RWPE2 (cell line): ENCODE measurements at places on chromosomes 13 and 19.

DNA sequence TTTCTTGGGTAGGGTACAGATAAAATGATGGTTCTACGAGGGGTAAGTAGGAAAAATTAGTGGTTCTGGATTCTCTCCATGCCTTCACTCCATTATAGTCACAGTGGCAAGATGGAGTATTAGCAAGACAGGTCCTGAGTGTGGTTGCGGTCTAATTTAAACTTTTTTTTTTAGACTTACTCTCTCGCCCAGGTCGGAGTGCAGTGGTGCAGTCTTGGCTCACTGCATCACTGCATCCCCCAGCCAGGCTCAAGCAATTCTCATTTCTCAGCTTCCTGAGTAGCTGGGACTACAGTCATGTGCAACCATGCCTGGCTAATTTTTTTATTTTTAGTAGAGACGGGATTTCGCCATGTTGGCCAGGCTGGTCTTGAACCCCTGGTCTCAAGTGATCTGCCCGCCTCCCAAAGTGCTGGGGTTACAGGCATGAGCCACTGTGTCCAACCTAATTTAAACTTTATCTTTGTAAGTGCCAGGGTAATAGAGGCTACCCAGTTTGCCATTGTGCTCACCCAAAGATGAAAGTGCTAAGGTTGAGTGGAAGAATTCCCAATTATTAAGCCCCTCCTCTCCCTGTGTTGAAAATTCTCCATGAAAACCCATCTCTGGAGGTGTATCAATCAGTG is 135.6 kb downstream of the TM9SF2 start:
- no peak for DNase-seq
- H3K27me3 ChIP-seq: no peaks in the 10 kb centered on the region
- no peak overlapping the region for H3K4me3 ChIP-seq
- no peaks in the 10 kb centered on the region for H3K36me3 ChIP-seq
- H3K4me1 ChIP-seq: no peaks in the 10 kb centered on the region
- H3K27ac ChIP-seq: no peak overlapping the region

DNA sequence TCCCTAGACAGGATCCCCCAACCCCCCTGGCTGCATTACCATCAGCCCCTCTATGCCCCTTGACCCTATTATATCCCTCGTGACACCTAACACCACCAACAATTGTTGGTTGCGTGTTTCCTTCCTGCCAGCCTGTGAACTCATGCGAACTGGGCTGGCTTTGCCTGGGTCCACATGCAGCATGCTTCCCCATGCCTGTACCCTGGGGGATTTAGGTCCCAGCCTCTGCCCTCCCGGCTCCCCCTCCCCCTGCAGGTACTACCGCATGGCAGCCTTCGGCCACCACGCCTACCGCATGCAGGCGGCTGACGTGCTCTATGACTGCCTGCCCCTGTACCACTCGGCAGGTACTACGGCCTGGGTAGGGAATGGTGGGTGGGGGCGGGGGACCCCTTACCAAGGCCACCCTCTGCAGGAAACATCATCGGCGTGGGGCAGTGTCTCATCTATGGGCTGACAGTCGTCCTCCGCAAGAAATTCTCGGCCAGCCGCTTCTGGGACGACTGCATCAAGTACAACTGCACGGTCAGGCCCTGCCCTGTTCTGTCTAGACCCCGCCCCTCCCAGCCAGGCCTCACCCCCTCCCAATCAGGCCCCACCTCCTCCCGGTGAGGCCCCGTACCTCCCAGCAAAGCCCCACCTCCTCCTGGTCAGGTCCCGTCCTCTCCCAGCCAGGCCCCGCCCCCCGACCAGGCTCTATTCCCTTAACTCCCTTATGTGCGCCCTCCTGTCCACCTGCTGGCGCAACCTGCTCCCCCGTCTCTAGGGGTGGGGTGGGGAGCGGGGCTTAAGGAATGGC is 18.5 kb downstream of the SLC27A1 start:
- no peak for DNase-seq
- no peak overlapping the region for H3K27ac ChIP-seq
- no peaks in the 10 kb centered on the region for H3K4me1 ChIP-seq

GRCh38 chr19:18648973-18649315 is 12.1 kb downstream of the KLHL26 start:
- H3K27me3 ChIP-seq: no peaks in the 10 kb centered on the region
- DNase-seq: no peak
- peak overlapping the region; percentile 3 for H3K27ac ChIP-seq
- no peaks in the 10 kb centered on the region for H3K36me3 ChIP-seq
- peaks cover 12% of the 10 kb centered on the region for H3K4me1 ChIP-seq

DNA sequence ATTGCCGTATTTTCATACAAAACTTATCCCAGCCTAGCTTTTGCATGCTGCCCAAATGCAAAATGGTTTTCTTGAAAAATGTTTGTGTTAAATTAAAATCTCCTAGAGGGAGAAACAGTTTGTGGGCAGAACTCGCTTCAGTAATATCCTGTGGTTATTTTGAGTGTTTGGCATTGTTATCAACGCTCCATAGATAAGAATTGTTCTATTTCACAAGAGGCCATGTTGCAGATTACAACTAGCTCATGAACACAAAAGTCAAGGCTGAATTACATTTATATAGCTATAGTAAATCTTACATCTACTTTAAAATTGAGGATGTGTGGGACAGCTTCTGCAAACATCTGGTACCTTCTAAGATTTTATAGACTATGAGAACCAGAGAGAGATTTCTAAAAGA is 447.9 kb downstream of the DCT start:
- H3K27ac ChIP-seq: no peak overlapping the region
- H3K36me3 ChIP-seq: no peaks in the 10 kb centered on the region
- no peaks in the 10 kb centered on the region for H3K27me3 ChIP-seq
- H3K4me3 ChIP-seq: no peak overlapping the region

DNA sequence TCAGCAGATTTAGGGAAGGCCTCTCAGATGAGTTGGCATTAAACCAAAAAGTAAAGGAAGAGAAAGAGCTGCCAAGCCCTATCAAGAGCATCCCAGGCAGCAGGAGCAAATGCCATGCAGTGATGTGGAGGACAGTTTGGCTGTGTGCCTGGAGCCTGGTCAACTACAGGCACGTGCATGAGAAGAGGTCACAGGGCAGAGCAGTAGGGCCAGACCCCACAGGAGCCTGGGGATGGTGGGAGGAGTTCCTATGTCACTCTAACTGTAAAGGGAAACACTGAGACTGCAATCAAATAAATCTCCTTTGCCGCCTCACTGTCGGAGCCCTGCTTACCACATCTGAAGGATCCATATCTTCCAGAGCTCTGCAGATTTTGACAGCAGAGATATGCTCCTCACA is 240.5 kb downstream of the ENOX1 start:
- no peak for DNase-seq
- no peak overlapping the region for H3K27ac ChIP-seq
- H3K36me3 ChIP-seq: no peaks in the 10 kb centered on the region
- no peak overlapping the region for H3K4me3 ChIP-seq
- no peaks in the 10 kb centered on the region for H3K27me3 ChIP-seq

DNA sequence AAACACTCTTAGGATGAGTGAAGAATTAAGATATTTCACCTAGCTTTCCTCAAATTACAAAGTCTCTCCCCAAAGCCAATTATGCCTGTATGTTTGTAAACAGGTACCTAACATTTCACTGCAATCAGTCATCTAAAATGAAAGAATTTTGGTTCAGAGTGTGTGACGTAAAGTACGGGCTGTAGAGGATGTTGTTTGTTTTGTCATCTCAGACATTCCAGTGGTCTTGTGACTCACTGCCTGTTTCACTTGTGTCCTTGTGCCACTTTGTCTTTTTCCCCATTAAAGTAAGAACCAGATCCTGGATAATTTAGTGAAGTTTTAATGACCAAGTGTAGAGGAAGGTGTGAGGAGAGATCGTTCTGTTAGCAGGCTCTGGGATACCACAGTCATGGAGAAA is 28.6 kb upstream of the EID2 start:
- H3K36me3 ChIP-seq: no peaks in the 10 kb centered on the region
- H3K27ac ChIP-seq: no peak overlapping the region
- peaks cover 2% of the 10 kb centered on the region for H3K4me1 ChIP-seq
- H3K27me3 ChIP-seq: no peaks in the 10 kb centered on the region
- DNase-seq: no peak
- H3K4me3 ChIP-seq: no peak overlapping the region

DNA sequence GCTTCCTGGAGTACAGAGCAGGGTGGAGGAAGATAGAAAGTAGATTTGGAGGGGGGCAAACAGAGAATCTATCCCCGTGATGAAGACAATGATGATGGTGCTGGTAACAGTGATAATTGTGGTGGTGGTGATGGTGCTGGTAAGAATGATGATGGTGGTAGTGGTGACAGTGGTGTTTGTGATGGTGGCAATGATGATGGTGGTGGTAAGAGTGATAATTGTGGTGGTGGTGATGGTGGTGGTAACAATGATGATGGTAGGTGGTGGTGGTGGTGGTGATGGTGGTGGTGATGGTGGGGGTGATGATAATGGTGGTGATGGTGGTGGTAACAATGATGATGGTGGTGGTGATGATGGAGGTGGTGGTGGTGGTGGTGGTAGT is 169.8 kb downstream of the TSHZ3 start:
- H3K4me3 ChIP-seq: no peak overlapping the region
- no peak for DNase-seq

- H3K4me1 ChIP-seq: peaks cover 5% of the 10 kb centered on the region
- H3K36me3 ChIP-seq: no peaks in the 10 kb centered on the region
- DNase-seq: no peak
- H3K4me3 ChIP-seq: no peak overlapping the region
These were observed 94.7 kb downstream of the FRY start for GRCh38 chr13:32126278-32126677.

GRCh38 chr13:113086031-113086750 is 19.4 kb upstream of the F7 start:
- no peaks in the 10 kb centered on the region for H3K36me3 ChIP-seq
- no peak overlapping the region for H3K27ac ChIP-seq
- peak; percentile 51 for DNase-seq
- H3K4me3 ChIP-seq: no peak overlapping the region
- H3K4me1 ChIP-seq: no peaks in the 10 kb centered on the region
